NCI-H2081 (cell line): ENCODE measurements at places on chromosomes 3 and 15.

GRCh38 chr15:57309856-57310760 lies 66.2 kb upstream of the CGNL1 start:
- no peak for DNase-seq

GRCh38 chr15:69468241-69469121 lies 15.9 kb downstream of the RPLP1 start:
- peak; percentile 89 for DNase-seq

GRCh38 chr3:124886168-124887056 lies 753 bp downstream of the ITGB5 start:
- DNase-seq, result peak; percentile 31

DNA sequence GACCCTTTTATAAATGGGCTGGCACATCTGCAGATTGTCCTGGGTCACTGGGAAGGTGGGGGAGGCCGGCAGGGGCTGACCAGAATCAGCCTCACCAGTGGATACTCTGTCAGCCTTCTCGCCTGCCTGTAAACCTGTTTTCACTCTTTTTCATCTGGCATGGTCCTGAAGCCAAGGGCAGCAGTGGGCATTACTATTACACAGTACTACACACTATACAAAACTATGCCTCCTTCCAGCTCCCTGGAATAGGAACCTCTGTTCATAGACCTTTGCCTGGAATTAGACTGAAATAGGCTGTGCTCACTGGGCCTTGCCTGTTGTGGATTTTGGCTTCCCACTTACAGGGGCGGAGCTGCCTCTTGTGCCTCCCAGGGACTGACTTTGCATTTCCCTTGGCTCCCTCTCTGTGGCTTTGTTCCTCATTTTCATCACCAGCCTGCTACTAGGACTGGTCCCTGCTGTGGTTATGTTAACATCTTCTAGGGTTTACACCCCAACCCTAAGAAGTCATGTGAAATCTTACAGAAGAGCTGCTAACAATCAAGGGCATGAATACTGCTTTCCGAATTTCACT lies 120.7 kb downstream of the FNDC3B start:
- DNase-seq, result no peak

- DNase-seq, result peak; percentile 45
These were observed 36.2 kb upstream of the C3orf38 start for GRCh38 chr3:88113311-88114162.

- DNase-seq, result no peak
These were observed 641.8 kb downstream of the FHIT start for GRCh38 chr3:60609446-60609845.
